ENCODE measurements at places on chromosomes 12 and 14. TPM values are rescaled to one million over a fixed set of nuclear protein-coding genes. Genes with fewer than 3 reads are reported as not detected.

DNA sequence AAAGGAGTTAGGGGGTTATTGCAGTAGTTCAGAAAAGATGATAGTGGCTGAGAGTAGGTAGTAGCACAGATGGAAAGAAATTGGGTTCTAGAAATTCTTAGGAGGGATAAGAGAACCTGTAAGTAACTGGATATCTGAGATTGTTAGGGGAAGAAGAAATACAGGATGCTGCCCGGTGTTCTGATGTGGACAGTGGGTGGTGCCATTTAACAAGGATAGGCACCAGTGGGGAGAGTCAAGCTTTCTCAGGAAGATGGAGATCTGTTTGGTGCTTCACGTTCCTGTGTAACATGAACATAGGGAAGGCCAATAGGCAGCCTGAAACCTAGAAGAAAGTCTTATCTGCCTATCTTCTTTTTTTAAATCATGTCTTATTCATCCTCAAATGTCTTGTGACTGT, 245.9 kb downstream of the NPAS3 start:
- DNase-seq: no peak

DNA sequence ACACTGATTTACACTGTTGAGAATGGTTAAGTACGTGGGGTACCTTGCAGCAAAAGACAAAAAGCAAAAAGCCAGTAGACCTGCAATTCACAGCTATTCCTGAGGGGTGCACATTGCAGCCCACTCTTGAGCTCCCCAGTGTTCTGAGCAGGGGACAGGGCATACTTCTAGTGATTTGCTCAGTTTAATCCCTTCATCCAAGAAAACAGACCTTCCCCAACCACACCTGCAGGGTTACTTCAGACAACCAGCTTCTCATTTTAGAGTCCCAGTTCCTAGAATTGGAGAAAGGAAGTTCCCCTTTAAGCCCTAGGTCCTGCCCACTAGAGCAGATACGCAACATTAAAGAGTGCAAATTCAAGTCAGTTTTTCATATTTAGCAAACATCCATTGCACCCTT, 3.6 kb upstream of the WSB2 start:
- no peak for DNase-seq

GRCh38 chr12:94714378-94715114, 64.2 kb upstream of the TMCC3 start:
- peak; percentile 97 for DNase-seq

DNA sequence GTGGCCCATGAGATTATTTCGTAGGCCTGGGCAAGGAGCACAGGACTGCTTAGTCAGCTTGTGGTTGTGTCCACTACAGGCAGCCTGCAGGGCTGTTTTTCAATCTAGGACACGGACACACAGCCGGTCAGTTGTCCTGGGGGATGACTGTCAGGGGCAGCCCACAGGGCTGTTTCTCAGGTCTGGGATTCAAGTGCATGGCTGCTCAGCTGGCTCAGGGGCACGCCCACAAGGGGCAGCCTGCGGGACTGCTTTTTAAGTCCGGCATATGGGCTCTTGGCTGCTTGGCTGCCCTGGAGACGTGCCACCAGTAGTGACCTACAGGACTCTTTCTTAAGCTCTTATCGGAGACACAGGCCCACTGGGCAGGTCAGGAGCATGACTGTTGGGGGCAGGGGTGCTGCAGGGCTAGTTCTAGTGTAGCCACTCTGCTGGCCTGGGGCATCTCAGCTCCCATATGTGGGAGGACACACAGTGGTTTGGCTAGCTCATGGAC, 26.6 kb upstream of the GTF2A1 start:
- DNase-seq: no peak

DNA sequence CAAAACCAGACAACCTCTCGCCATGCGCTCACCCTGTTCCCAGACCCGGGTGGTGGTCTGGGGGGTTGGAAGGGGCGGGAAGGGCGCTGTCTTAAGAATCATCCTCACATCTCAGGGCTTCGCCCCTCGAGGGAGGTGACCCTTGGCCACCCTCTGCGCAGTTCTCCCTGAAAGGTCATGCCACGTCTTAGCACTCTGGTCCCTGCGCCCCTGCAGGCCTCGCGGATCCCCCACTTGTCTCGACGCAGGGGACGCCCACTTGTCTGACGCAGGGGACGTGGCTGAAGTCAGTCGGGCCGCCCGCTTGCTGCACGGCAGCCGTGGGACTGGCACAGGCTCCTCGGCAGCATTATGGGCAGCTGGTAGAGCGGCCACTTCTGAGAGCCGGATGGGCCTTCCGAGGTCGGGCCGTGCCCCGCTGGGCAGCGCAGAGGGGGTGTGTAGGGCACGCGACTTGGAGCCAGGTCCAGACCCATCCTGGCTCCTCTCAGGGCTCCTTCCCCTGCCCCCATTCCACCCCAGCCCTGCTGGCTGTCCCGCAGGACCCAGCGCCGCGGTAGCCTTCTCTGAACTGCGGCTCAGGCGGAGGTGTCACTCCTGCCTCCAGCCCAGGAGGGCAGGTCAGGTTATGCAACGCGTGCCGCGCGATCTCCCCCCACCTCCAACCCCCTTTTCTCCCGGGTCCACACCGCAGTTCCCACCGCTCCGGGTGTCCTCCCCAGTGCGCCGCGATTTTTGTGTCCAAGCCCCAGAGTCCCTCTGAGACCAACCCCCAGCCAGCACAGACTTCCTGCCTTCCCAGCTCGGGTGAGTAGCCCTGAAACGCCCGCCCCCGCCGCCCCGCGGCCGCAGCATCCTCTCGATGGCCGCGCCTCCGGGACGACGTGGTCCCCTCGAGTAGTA, 40.9 kb upstream of the CAPRIN2 start:
- peak; percentile 92 for DNase-seq

- no peak for DNase-seq
These were observed 8.4 kb downstream of the FAM186A start for GRCh38 chr12:50387972-50388478.

DNA sequence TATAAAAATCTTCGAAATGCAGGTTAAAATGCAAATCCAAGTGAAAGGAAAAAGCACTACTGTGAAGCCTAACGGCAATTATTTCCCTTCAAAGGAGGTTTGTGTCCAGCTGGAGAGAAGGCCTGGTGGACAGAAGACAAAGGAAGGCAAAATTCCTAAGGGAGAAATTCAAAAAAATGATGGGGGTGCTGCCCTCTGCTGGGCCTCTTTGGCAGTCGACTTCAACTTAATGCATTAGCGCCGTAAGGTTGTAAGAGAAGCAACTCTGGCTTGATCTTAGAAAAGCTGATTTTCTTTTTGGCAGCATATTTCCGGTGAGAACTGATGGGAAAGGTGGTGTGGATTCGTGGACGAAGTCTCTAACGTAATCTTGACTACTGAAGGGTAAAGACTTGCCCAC, 34.3 kb upstream of the CHFR start:
- no peak for DNase-seq

DNA sequence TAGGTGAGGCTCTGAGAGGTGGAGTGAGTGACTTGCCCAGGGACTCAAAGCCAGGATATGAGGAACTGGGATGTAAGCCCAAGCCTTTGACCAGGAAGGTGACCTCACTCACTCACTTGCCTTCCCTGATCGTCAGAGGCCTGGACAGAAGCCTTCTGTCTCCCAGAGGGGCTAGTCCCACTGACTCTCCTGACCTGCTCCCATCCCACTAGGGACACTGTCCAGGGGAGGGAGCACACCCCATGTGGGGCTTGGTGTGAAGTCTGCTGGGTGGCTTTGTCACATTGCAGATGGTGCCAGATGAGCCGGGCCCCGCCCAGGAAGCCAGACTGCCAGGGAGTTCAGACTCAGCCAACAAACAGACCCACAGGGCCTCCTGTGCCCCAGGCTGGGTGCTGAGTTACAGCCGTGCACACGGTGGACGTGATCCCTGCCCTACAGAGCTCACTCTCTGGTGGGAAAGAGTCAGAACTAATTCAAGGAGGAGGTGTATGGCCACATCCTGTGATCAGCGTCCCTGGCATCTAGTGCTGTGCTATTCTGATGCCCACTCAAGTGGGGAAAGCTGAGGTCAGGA, 28.3 kb downstream of the MMAB start:
- DNase-seq: peak; percentile 73

HSPA2 gene
- total RNA-seq: 3.0 TPM

PDZRN4 gene
- total RNA-seq: not detected

- no peak for DNase-seq
These were observed 71.1 kb downstream of the PTPRR start for GRCh38 chr12:70849265-70849960.

- no peak for DNase-seq
These were observed 9.6 kb downstream of the MARS1 start for GRCh38 chr12:57497223-57498131.

GRCh38 chr12:50928392-50928791, 24.0 kb upstream of the HIGD1C start:
- DNase-seq: no peak

GRCh38 chr12:119642986-119643385, 24.9 kb upstream of the PRKAB1 start:
- no peak for DNase-seq

ACTR6 gene
- 15.6 TPM for total RNA-seq

NPFF gene
- total RNA-seq: not detected

PTPRB gene
- 0.87 TPM for total RNA-seq

- DNase-seq: no peak
These were observed 8.8 kb downstream of the CCDC92 start for GRCh38 chr12:123963821-123964220.

- DNase-seq: no peak
These were observed 257.6 kb downstream of the C12orf75 start for GRCh38 chr12:105588106-105588505.

HHIPL1 gene
- total RNA-seq: not detected

CACNA2D4 gene
- total RNA-seq: 35.2 TPM

TCL1B gene
- not detected for total RNA-seq

BBOF1 gene
- 0.73 TPM for total RNA-seq

GRCh38 chr12:50746431-50746830, 17.5 kb upstream of the ATF1 start:
- no peak for DNase-seq

DNA sequence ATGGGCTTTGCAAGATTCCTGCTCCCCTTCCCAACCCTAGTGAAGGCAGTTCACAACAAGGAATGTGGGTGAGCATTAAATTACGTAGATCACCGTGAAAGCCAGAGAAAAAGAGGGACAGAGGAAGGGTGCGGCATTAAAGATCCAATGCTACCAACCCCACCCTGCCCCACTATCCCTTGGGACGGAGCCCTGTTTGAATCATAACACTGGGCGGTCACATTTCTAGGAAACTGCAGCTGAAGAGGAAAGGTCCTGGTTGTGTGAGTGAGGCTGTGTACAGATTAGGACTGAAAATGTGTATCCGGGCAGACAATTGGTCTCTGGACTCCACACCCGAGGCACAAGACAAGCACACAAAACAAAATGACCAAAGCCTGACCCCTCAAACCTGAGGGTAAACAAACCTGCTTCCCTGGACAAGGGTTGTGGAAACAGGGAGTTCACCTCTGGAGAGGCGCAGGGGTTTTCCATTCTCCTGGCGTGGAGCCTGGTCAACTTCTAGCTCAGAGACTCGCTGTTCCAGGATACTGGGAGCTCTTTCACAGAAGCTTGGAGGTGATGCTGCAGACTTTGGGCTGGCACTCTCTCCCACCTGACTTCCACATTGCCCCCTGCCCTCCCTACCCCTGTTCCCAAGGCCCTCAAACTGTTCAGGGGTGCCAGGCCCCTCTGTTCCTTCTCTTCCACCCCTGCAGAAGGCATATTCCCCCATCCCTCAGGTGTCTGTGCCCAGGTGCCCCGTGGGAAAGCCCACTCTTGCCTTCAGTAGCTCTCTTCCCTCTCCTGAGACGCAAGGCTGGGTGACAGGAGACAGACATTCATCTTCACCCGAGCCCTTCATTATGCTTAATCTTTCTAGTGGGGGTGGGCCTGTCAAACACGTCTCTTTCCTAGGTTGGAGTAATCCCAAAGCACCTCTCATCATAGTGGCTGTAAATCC, 16.5 kb downstream of the NINJ2 start:
- DNase-seq: no peak

DNA sequence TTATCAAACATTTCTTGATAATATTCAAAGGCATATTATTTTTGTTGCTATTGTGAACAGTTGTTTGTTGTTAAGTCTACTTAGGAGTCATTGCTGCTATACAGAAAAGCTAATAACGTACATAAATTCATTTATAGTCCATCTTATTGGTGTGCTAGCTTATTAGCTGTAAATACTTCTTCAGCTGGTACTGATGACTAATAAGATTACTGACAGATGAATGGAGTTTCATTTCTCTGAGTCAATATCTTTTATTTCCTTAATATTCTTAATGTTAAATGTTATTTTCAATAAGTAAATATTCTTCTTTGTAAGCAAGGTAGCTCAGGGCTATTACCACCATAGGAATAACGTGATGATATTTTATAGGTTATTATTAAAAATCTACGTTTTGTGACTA, 139.4 kb upstream of the SLCO1C1 start:
- no peak for DNase-seq

GRCh38 chr12:121804417-121805111, 755 bp downstream of the SETD1B start:
- DNase-seq: no peak

- DNase-seq: no peak
These were observed 7.6 kb upstream of the CDC42BPB start for GRCh38 chr14:103064978-103065377.

GRCh38 chr14:81416194-81416952, 16.2 kb upstream of the STON2 start:
- DNase-seq: peak; percentile 41

- DNase-seq: no peak
These were observed 75.9 kb upstream of the FBRSL1 start for GRCh38 chr12:132413931-132414588.

- DNase-seq: no peak
These were observed 13.2 kb downstream of the CABP1 start for GRCh38 chr12:120653611-120654010.

SSTR1 gene
- total RNA-seq: not detected

DNA sequence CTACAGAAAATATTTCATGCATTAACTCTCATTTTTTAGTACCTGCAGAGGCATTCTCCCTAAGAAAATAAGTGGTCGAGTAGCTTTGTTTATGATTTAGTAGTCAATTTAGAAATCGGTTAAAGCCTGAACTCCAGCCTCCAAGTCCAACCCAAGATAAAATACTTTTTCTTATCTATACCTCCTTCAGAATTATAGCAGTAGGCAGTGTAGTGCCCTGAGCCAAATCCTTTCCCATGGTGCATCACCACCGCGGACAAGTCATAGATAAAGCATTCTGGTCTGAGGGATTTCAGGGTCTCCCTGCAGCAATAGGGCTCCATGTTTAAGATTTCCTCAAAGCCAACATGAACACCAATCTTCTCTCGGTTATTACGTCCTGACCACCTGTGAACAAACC, 30.5 kb downstream of the USP44 start:
- DNase-seq: no peak

DNA sequence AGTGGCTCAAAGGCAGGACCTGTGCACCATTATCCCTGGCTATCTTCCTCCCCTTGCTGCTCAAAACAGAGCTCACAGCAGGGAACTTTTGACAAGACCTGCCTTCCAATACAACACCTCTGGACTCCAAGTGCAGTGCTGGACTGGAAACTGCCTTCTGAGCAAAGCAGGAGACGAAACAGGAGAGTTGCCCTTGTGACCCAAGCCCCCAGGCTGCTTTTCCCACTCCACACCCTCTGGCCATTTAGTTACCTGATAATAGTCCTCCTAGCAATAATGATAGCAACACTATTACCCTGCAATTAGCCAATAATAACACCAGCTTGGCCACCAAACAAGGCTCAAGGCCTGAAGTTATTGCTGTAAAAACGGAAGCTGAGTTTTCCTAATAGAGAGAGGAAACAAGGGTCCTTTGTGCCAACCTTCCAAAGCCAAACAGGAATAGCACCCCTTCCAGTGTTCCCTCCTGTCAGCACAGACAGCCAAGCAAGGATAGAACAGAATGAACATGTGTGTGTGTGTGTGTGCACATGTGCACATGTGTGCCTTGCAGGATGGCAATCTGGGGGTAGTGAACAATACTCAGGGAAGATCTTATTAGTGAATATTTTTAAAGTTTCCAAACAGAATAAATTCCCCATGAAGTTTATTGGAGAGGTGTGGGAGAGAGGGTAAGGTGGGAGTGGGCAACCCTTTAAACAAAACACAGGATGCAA, 9.2 kb upstream of the KRT73 start:
- no peak for DNase-seq

SERPINA9 gene
- total RNA-seq: not detected

Data from HT1080 (cell line).